ENCODE measurements at places on chromosomes 5 and 9. TPM values are rescaled to one million over a fixed set of nuclear protein-coding genes. Genes with fewer than 3 reads are reported as not detected.

- no peak for DNase-seq
Observed at GRCh38 chr5:10988622-10989021, 227.6 kb upstream of the DAP start.

DNA sequence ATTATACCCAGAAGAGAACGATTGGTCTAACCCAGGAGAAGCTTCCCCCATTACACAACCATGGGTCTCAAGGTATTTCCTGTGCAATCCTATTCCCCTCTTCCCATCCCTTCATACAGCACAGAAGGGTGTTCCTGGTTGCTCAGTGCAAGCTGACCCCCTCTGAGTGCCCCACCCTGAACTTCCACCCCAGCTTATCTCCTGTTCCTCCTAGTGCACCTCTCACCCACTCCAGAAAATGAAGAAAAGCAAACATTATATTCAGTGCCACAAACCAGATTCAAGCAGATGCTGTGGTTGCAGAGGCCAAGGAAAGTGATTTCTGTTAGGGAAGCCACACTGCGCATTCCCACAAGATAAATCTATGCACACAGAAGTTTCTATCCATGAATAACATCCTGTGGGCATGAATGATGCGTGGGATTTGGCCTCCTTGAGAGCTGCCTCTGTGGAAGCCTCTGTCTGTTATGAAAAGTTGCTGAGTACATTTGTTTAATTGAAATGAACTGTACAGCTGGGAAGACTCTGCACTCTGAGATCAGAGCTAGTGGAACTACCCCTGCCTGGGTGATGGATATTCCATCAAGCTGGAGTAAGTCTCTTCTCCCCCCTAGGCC is 2.2 kb upstream of the OR2S2 start:
- DNase-seq = no peak

GRCh38 chr5:116303340-116303739 is 218.5 kb downstream of the COMMD10 start:
- peak; percentile 65 for DNase-seq

DNA sequence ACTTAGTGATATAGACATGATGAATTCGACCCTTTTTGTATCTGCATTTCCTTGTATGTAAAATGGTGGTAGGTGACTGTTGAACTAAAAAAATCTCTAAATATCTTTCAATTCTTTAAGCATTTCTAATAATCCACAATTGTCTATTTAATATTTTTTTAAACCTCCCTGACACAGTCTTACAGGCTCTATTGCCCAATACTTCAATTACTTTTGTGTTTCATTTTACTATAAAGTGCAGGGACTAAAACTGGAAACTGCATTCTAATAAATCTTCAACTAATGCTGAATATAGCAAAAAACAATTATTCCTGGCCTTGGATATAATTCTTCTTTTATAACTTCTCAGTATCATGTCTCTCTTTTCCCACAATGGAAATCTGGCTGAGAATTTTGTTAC is 202.7 kb upstream of the PIK3R1 start:
- no peak for DNase-seq

DNA sequence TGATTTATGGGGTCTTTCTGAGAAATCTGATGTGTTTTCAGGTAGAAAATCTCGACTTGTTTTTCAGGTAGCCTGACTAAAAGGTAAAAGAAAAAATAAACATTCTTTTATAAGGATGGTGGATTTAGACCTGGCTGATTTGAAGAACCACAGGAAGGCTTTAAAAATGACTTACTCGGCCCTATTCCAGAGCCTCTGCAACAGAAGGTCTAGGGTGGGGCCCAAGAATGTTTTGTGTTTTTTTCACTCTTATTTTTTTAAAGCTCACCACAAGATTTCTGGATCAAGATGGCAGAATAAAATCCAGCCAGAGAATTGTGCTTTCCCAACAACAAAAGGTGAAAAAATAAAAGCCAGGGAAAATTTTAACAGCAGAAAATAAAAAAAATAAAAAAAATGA is 59.1 kb downstream of the FNBP1 start:
- DNase-seq = peak; percentile 78

IL3 gene
- not detected for total RNA-seq

NR2F1-AS1 gene
- 30.3 TPM for total RNA-seq

Measured in fibroblast of villous mesenchyme (primary cell).